Stimulated activated CD4-positive, alpha-beta T cell treated with anti-CD3 and anti-CD28 coated beads, TNF-alpha, amount 100 ng/mL, for 48 hours (primary cell): ENCODE measurements at places on chromosomes 6 and 20.

DNA sequence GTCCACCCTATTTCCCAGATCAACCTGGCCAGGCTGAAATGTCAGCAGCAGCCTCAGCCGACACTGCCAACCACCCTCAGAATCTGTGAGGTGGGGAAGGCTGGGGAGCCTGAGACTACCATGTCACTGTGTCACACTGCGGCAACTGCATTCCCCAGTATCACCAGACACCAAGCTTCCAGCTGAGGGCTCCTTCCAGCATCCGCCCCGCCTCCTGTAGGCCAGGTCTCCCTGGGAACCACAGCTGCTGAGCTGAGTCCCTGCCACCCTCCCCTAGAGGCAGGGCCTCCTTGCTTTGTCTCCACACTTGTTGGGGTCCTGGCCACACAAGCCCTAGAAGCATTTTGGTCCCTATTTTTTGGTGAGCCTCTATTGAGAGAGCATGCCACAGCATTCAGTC, 115.7 kb downstream of the UNC5CL start:
- DNase-seq, result no peak

DNA sequence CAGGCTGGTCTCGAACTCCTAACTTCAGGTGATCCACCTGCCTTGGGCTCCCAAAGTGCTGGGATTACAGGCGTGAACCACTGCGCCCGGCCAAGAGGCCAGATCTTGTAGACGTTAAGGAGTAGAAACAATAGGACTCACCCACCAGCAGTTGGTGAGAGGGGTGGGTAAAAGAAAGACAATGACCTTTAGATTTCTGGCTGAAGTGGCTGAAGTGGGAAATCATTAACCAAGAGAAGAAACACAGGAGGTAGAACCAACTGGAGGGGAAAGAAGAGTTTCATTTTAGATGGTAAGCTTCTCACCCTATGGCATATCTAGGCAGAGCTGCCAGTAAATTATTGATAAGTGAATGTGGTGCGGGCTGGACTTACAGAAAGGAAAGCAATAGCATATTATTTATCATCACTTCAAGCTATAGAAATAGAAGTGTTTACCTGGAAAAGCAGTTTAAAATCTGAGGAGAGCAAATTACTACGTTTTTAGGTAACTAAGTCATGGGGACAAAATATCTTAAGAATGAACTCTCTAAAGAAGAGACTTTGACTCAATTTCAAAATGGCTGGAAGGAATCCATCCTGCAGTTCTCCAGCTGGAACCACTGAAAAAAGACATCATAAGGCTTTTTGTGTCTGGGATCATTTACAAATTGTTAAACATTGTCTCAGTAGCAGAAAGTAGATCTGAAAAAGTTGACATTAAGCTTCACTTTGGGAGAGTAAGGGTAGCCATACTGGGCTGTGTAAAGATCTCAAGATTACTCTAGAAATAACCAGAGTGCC, 109.6 kb downstream of the ALDH8A1 start:
- no peak for DNase-seq

DNA sequence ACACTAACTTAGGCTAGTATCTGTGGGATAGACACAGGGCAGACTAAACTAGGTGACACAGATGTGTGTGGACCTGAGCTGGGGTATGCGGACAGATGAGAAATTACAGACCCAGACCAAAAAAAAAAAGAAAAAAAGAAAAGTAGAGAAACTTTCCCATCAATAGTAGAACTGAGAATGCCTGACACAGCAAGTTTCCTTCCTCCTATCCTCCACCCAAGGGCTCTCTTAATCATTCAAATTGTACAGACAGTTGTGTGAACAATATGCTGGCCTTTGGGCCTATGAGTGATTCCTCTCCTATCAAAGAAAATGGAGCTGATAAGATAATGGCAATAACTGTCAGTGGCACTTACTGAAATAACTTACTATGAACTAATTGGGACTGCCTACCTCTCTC, 226.7 kb upstream of the PRDM1 start:
- DNase-seq, result no peak

- no peak for DNase-seq
Measured at GRCh38 chr20:49818816-49819215, 6.2 kb downstream of the SLC9A8 start.

- DNase-seq, result no peak
Measured at GRCh38 chr20:44065401-44066340, 121.3 kb downstream of the JPH2 start.

GRCh38 chr6:39428152-39428551, 105.7 kb upstream of the KCNK16 start:
- DNase-seq, result no peak

GRCh38 chr6:8953310-8953709, 518.0 kb upstream of the SLC35B3 start:
- no peak for DNase-seq

DNA sequence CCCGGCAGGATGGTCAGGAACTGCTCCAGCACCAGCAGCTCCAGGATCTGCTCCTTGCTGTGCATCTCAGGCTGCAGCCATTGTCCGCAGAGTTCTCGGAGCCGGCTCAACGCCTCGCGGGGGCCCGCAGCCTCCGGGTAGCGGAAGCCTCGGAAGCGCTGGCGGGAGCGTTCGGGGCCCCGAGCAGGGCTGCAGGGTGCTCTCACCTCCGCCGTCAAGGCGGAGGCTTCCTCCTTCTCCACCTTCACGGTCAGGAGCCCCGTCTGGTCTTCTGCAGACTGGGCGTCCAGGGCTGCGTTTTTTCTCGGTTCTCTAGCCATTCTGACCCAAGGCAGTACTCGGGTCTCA, 434 bp downstream of the ZKSCAN4 start:
- DNase-seq, result peak; percentile 18

GRCh38 chr6:110653381-110653780, 161.9 kb downstream of the CDK19 start:
- no peak for DNase-seq

DNA sequence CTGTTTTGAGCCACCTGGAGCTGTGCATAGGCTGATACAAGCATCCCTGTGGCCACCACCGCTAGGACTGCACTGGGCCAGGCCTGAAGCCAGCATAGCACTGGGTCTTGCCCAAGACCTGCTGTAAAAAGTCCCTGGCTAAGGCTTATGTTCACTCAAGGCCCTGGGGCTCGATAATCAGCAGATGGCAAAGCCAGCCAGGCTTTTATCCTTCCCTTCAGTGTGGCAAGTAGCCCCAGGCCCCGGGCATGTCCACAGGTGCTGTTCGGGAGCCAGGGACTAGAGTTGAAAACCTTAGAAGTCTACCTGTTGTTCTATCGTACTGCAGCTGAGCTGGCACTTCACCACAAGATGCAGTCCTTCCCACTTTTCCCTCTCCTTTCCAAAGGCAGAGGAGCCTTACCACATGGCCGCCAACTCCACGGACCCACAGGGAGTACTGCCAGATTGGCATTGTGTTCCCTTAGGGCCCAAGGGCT, 226.4 kb upstream of the ZNF217 start:
- DNase-seq, result no peak

DNA sequence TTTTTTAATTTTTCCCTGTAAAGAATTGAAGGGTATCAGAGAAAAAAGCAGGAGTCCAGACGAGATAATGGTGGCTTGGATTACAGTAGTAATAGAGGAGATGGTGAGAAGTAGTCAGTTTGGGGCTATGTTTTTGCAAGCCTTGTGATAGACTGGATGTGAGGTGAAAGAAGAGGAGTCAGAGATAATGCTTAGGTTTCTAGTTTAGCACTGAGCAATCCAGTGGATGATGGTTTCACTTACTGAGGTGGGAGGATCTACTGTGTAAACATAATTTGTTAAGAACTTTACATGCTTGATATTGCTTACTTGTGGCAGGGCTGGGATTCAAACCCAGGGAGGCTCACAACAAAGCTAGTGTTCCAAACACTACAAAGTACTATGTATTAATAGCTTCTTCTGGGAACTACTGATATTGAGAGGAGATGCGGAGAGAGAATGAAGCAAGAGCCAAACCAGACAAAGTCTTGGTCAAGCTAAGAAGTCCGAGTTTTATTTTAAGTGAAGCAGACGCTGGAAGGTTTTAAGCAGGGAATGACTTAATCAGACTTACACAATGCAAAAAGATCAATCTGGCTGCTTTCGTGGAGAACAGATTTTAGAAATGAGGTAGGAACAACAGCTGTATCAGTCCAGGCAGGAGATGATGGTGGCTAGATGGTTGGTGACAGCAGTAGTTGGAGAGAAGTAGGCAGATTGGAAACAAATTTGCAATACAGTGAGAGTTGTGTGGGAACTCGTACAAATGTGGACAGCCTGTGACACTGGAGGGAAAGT, 58.0 kb downstream of the ZFAND3 start:
- DNase-seq, result no peak

- DNase-seq, result no peak
Measured at GRCh38 chr6:93964321-93964720, 545.0 kb upstream of the EPHA7 start.

- no peak for DNase-seq
Measured at GRCh38 chr20:63295422-63295821, 2.4 kb downstream of the COL20A1 start.

DNA sequence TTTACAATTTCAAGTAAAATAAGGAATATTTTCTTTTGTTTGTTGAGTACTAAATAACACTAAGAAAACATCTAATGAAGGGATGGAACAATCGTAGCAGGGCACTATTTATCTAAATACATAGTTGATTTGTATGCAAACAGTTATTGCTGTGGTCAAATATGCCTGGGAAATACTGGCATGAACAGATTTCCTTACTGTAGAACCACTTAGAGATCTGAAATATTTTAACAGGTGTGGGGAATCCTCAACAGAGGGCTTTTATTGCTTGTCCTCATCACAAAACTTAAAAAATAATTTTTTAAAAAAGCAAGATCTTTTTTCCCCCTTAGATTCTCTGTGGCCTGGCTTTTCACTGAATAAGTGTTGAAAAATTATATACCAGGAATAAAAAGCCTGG, 233.0 kb upstream of the FAM83B start:
- DNase-seq, result no peak

- no peak for DNase-seq
Measured at GRCh38 chr6:107600121-107600520, 110.2 kb downstream of the SOBP start.

GRCh38 chr20:39670988-39671387, 708.8 kb downstream of the DHX35 start:
- no peak for DNase-seq

- no peak for DNase-seq
Measured at GRCh38 chr6:110348961-110349690, 9.0 kb downstream of the METTL24 start.

- DNase-seq, result no peak
Measured at GRCh38 chr6:83352424-83353061, 78.3 kb downstream of the ME1 start.

GRCh38 chr20:38193586-38194105, 28.6 kb upstream of the TGM2 start:
- no peak for DNase-seq

- DNase-seq, result no peak
Measured at GRCh38 chr6:20740088-20740487, 205.8 kb downstream of the CDKAL1 start.

DNA sequence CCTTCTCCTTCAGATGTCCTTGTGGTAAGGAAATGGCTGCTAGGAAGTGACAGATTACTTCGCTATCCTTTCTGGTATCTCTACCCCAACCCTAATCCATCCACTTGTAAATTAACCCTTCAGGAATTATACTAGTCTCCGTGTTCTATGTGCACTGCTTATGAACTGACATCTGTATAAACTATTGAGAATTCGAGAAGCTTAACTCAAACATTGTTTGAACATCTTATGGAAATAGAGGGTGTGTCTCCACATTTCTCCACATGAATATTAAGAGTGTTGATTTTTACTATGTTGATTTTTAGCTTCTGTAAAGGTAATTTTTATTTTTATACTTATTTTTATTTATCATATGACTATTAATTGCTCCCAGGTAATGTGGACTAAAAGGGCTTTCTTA, 457.6 kb upstream of the ZNF337 start:
- no peak for DNase-seq

- peak; percentile 12 for DNase-seq
Measured at GRCh38 chr6:134317471-134318131, at the start of gene SGK1. Gene SGK1, minus strand, starts transcription at chr6:134318112. Its CDS starts 652 bp downstream, at chr6:134317460.

- DNase-seq, result no peak
Measured at GRCh38 chr6:152221806-152222628, 414.5 kb downstream of the ESR1 start.

DNA sequence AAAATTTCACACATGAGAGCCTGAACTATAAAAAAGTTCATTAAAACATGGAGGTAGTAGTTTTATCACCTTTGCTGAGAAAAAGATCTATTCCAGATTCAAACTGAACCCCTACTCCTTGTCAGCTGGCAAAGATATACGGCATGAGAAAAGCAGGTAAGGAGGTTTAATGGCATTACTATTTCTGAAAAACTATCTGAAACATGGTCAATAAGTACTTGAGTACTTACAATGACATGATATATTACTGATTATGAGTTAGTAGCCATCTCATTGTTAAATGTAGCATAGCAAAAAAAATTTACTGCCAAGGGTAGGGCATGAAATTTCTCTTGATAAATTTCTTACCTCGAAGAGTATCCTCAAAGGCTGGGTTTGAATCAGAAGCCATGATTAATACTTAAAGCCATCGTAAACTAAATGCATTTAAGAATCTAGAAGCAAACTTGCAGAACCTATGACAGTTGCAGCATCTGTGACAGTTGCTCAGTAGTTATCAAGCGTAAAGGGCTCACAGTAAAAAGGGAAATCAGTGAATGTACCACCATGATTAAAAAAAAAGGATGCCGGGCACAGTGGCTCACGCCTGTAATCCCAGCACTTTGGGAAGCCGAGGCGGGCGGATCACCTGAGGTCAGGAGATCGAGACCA, 8.7 kb downstream of the SLC17A5 start:
- no peak for DNase-seq

GRCh38 chr6:13063300-13063918, 264.9 kb downstream of the TBC1D7 start:
- DNase-seq, result no peak

DNA sequence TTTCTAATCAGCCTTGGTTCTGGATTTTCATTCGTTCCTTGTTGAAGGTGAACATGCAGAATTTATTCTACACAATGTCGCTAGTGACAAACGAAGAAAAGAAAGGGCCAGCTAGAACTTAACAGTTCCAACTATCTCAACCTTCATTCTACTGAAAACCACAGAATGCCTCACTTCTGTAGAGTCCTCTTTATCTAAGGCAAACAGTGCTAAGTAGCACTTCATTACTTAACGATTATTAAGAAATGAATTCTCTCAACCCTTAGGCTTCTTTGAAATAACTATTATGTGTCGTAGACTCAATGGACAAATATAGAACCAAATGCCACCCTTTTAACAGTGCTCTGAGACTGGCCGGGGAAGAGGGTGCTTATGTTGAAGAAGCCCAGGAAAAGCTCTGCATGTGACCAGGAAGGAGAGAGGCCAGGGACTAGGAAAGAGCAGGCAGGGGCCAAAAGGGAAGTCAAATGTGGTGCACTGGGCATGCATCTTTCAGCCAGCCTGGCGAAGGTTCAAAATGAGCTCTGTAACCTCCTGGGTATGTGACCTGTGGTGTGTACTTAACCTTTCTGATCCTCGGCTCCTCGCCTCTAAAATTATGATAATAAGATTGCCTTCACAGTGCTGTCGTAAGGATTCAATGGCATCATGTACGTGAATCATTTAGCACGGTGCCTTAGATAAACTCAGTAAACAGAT, 55.4 kb upstream of the BMP2 start:
- DNase-seq, result no peak

GRCh38 chr6:120590611-120591010, 743.7 kb downstream of the TBC1D32 start:
- DNase-seq, result no peak
